ENCODE measurements at places on chromosomes 6 and 20.

DNA sequence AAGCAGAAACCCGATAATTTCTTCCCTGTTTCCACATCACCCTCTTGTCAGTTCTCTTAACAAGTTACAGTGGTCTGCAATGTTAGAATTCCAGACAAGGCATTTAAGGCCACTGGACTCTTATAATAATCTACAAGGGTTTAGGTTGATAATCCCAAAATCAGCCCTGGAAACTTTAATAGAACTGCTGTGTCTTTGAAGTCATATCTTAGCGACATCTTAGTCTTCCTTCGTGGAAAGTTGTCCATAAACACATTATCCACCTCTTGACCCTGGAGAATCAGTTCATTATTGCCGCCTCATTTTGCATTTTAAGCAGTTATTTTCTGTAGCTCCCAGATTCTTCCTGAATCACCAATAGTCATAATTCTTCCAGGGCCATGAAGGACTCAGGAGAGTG lies 108.6 kb upstream of the PLCB4 start:
- no peak for DNase-seq

GRCh38 chr6:11909696-11910132 lies 102.4 kb upstream of the HIVEP1 start:
- peak; percentile 56 for DNase-seq

DNA sequence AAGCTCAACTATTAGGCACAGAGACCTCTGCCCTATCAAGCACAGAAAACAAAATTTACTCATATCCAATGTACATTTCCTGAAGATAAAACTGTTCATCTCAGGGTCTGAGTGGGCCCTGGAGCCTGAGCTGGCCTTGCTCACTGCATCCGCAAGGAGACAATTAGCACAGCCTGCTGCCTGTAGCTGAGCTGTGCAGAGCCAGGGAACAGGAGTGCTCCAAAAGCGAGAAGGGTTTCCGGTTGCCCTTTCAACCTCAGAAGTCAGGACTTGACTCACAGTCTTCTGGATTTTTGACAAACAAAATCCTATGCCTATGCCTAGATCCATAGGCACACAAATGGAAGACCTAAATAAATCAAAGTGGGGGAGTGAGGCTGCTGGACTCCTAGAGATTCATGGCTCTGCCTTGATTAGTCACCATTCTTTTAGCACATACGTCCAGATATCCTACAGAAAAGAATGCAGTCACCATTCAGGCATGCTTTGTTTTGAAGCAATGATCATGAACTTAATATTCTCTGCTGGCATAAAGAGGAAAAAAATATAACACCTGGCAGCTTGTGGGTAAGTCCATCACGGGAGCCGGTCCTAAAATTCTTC lies 73.5 kb downstream of the BFSP1 start:
- no peak for DNase-seq

- DNase-seq = no peak
These were observed 402.0 kb downstream of the MAFB start for GRCh38 chr20:40286975-40287531.

DNA sequence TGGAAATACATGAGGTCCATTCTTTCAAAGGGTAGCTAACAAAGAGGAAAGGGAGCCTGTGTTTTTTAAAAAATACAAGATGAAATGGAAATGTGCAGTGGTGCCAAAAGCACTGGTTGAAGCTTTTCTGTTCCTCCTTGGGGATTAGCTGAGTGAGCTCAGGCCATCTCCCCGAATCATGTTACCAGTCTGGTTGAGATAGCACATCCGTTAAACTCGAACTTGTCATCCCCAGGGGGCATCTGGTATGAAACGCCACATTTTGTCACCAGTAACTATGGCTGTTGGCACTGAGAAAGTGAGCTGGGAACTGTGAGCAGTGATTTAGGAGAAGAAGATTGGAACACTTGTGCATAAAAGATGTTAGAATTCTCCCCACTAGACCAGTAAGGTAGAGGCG lies 196.2 kb downstream of the SAMD5 start:
- DNase-seq = no peak

DNA sequence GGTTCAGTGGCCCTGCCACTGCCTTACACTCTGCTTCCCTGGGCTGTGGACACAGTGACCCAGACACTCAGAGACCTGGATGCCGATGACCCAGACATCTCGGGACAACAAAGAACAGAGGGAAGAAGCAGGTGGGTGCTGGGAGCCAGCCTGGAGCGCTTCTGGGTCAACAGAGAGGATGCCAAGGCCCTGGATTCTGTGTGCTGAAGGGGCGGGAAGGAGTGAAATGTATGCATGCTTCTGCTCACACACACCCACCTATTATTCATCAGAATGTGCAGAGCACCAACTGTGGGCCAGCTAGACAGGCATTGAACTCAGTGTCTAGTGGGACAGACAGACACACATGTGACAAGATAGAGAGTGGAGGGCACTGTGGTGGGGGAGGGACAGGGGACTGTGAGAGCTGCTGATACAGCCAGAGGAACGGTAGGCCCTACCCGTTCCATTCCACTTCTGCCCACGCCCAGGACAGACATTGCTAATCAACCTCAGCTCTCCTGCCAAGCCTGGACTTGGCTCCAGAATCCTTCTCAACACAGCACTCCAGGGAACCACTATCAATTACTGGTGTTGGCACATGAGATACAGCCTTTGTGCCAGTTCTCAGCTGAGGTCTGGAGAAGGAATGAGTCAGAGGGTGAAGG lies 20.2 kb downstream of the KCNK15 start:
- no peak for DNase-seq

DNA sequence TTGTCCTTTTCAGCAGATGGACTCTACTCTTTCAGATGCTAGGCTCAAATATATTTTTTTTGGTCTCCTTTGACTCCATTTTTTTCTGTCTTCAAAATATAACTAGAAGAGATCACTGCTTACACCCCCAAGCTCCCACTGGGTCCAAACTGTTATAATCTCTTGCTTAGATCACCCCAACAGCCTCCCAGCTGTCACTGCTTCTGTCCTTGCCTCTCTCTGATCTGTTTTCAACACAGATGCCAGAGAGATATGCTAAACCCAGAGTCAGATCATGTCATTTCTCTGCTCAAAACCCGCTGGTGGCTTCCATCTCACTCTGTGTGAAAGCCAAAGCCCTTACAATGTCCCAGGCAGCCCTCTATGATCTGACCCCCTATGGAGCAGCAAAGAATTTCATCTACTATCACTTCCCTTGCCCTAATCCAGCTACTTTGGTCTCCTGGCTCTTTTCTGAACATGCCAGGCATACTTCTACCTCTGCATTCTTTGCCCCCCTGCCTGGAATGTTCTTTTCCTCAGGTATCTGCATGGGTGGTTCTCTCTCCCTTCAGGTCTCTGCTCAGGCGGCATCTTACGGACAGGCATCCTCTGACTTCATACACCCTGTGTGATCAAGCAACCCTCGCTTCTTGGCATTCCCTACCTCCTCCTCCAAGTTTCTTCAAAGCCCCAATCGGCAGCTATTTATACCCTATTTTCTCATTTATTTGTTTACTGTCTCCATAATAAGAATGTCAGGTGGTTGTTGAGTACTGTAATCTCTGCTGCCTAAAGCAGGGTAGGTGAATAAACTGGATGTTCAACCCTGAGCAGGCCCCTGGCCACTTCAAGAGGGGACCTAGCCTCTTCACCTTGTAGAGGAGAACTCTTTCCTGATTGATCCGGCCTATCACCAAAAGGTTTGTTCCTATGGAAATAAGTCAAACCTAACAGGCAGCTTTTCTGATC lies 43.6 kb upstream of the SLC4A11 start:
- DNase-seq = no peak

DNA sequence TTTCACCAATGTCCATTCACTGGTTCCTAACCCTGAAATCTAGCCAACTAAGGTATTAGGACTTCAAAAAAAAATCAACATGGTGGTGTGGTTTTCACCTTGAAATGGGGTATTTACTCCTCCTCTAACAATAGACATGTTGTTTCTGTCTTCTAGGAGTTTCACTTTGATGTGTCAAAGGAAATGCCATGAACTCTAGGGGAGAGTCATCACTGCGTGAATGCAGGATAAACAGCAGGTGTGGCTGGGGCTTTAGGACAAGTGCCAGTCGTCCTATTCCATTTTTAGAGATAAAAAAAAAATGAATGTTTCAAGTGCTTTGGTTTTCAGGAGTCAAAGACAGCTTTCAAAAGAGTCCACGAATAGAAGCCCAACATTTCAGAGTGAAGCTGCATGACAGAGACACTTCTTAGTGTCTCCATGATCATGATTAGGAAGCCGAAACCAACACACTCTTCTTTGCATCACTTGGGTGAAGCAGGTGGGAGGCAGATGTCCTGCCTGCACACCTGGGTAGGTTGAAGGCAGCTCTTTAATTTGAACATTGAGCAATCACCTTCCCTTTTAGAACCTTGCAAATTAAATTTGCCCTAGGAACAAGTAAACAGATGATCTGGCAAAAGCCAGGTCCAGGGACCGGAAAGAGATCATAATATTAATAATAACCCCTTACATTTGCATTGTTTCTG lies 328.5 kb upstream of the PRDM1 start:
- no peak for DNase-seq

Data from astrocyte of the spinal cord (primary cell).